ENCODE measurements at places on chromosomes 12 and 14. TPM values are rescaled to one million over a fixed set of nuclear protein-coding genes. Genes with fewer than 3 reads are reported as not detected.

DNA sequence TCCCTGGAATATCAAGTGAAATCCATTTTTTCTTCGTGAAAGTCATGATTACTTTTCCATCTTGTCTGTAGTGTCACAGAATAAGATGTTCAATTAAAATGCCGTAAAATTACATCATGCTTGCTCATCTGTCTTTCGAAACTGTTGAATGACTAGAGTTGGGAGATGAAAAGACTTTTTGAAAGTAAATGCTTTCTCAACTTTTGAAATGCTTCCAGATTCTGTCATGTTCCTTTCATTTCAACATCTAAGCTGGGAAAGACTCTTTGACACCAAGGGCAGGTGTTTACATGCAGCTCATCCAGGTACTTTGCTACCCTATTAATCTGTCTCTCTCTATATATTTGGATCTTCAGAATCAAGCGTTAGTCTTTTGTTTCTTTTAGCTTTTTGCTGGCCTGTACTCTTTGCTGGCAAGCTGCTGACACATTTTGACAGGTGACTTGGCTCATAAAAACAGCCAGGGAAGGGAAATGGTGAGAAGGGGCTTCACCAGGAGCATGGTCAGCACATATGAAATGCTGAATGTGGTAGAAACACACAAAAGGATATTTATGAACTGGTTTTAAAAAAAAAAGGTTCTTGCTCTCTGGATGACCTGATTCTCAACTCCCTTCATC is 77.0 kb upstream of the METAP2 start:
- no peaks in the 10 kb centered on the region for H3K36me3 ChIP-seq
- no peak overlapping the region for H3K4me3 ChIP-seq
- peaks cover 7% of the 10 kb centered on the region for H3K27me3 ChIP-seq
- no peak overlapping the region for H3K27ac ChIP-seq
- H3K4me1 ChIP-seq: peaks cover 5% of the 10 kb centered on the region

DNA sequence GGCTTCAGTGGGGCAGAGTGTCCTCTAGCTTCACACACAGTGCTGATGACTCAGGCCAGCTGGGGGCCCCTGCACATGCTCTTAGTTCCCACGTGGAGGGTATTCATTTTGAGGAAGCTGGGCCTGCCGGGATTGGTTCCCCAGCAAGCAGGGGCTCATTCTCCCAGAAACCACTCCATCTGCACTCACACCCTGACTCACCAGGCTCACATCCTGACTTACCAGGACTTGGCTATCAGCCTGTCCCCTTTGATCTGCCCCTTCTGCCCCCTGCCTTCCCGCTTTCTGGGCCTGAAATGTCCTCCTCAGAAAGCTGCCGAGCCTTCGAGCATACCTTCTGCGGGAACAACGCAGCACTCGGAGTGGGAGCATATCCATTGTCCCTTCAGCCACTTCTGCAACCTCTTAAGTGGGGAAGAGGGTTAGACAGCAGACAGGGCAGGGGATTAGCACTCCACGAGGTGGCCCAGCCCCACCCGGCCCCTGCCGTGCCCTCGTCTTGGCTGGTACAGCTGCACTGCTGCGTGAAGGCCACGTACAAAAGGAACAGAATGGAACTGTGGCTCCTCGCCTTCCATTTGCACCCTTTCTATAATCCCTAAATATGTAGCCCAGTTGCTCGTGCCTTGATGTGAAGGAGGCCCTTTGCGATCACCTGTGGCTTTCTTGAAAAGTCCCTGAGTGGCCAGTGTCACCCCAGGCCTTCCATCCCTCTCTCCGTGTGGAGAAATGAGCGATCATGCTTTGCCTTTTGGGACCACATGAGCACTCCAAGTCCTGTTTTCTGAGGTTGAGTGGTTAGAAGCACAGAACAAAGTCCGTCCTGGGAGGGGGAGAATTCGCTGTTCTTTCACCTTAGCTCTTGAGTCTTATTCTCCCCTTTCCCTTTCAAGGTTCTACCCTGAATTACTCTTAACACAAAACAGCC is 26.1 kb downstream of the TPCN1 start:
- no peak for DNase-seq
- no peak overlapping the region for H3K4me3 ChIP-seq
- peaks cover 38% of the 10 kb centered on the region for H3K36me3 ChIP-seq
- H3K4me1 ChIP-seq: peaks cover 5% of the 10 kb centered on the region

DNA sequence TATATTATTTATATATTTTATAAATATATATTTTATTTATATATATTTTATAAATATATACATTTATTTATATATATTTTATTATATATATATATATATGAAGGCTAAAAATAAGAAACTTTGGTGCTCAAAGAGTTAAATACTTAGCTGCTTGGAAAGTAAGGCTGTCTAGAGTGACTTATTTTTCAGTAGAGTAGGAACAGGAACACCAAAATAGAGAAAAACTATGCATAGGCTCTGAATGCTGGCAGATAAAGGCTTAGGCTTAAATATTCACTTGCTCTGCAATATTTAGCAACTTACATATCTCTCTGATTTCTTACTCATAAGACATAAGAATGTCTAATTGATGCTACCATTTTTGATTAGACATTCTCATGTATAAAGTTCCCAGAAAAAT is 991.2 kb downstream of the VRK1 start:
- H3K4me1 ChIP-seq: peaks cover 27% of the 10 kb centered on the region
- H3K4me3 ChIP-seq: no peak overlapping the region
- DNase-seq: no peak

DNA sequence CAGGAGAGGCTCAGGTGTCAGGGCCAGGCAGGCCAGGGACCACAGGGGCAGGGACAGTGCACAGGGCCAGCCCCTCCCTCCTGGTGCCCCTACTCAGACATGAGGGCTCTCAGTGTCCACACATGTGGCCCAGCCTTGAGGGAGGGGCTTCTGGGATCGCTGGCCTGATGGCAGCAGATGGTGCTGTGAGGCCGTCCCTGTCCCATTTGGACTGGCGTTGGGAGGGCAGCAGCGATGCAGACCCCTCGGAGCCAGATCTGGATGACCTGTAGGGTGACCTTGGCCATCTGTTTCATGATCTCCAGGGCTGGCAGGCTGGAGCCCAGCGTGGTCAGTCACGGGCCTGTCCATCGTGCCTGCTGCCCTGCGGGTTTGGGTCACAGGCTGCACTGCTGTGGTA is 377.6 kb downstream of the TMEM121 start:
- peaks cover 15% of the 10 kb centered on the region for H3K27me3 ChIP-seq
- no peak for DNase-seq
- no peak overlapping the region for H3K27ac ChIP-seq
- no peaks in the 10 kb centered on the region for H3K36me3 ChIP-seq
- no peak overlapping the region for H3K4me3 ChIP-seq

GRCh38 chr12:53538209-53538689 is 31.0 kb upstream of the NPFF start:
- DNase-seq: no peak
- H3K36me3 ChIP-seq: peaks cover 45% of the 10 kb centered on the region
- H3K27ac ChIP-seq: no peak overlapping the region
- no peaks in the 10 kb centered on the region for H3K27me3 ChIP-seq
- H3K4me3 ChIP-seq: no peak overlapping the region
- H3K4me1 ChIP-seq: peaks cover under 1% of the 10 kb centered on the region

GRCh38 chr12:85866986-85867776 is 6.9 kb upstream of the NTS start:
- no peaks in the 10 kb centered on the region for H3K36me3 ChIP-seq
- no peak overlapping the region for H3K4me3 ChIP-seq

DNA sequence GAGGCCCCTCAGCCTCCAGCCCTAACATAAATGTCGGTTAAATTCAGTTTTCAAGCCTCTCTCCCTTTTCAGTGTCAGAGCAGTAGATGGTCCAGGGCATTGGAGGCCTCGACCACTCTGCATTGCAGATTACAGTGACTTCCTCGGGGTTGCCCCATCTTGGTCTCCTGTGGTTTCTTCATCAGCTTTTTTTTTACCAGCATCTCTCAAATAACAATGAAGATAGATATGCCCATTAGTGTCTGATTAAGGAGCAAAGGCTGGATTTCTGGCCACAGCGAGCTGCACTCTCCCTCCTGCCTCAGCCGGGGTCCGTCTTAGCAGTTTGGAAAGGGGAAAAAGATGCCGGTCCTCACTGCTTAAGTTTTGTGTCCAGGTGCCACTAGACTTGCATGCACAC is 49.7 kb downstream of the C14orf132 start:
- H3K4me1 ChIP-seq: no peaks in the 10 kb centered on the region
- no peaks in the 10 kb centered on the region for H3K36me3 ChIP-seq

- DNase-seq: no peak
- no peak overlapping the region for H3K27ac ChIP-seq
- H3K27me3 ChIP-seq: no peaks in the 10 kb centered on the region
- H3K4me1 ChIP-seq: no peaks in the 10 kb centered on the region
- no peak overlapping the region for H3K4me3 ChIP-seq
These were observed 47.8 kb downstream of the HECTD1 start for GRCh38 chr14:31159682-31160296.

GRCh38 chr12:23944067-23944466 is 5.4 kb downstream of the SOX5 start:
- H3K27ac ChIP-seq: no peak overlapping the region
- no peak overlapping the region for H3K4me3 ChIP-seq
- no peaks in the 10 kb centered on the region for H3K36me3 ChIP-seq
- no peaks in the 10 kb centered on the region for H3K27me3 ChIP-seq
- DNase-seq: no peak

DNA sequence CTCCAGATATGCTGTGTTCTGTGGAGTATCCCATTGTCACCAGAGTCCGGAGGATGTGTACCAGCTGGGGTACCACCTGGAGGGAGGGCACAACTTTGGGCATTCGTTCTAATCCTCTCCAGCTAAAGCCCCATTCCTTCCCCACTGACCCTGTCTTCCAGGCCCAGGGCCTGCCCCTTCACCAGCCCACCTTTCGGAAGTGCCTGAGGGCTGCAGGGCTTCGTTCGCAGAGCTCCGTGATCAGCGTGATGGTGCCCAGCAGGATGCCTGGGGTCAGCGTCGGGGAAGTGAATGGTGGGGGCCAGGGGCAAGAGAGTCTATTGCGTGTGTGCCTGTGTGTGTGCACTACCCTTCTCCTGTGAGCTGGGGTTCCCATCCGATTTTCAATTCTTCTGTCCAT is 2.0 kb downstream of the AP1G2 start:
- peaks cover 44% of the 10 kb centered on the region for H3K36me3 ChIP-seq
- DNase-seq: no peak
- H3K27ac ChIP-seq: no peak overlapping the region
- H3K4me1 ChIP-seq: peaks cover 17% of the 10 kb centered on the region
- no peak overlapping the region for H3K4me3 ChIP-seq

DNA sequence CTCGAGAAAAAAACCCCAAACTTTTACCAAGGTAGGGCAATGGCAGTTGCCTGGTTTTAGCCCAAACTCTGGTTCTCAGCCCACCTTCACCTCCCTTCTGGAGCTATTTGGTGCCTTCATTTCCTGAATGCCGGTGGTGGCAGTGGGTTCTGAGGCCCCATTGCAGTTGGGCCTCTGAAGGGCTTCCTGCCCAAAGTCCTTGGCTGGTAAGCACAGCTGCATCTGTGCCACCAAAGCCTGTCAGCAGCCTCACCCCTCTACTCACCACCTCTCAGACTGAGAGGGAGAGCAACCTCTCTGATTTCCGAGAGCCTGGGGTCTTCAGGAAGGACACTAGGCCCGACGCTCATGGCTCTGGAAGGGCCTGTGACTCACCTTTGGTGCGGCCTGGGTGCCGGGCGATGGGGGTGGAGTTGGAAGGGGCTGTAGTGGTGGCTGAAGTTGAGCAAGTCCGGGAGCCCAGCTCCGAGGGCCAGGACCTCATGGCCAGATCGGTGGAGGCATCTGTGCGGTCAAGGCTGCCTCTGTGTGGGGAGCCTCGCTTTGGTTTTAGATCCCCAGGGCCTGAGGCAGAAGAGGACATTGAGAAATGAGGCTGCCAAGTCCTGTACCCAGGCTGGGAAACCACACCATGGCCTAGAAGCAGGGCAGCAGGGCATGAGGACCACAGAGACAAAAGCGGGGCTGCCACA is 38.6 kb upstream of the GPR68 start:
- peaks cover 13% of the 10 kb centered on the region for H3K4me1 ChIP-seq
- H3K36me3 ChIP-seq: peaks cover 86% of the 10 kb centered on the region
- no peaks in the 10 kb centered on the region for H3K27me3 ChIP-seq
- H3K27ac ChIP-seq: no peak overlapping the region
- no peak for DNase-seq
- no peak overlapping the region for H3K4me3 ChIP-seq

DNA sequence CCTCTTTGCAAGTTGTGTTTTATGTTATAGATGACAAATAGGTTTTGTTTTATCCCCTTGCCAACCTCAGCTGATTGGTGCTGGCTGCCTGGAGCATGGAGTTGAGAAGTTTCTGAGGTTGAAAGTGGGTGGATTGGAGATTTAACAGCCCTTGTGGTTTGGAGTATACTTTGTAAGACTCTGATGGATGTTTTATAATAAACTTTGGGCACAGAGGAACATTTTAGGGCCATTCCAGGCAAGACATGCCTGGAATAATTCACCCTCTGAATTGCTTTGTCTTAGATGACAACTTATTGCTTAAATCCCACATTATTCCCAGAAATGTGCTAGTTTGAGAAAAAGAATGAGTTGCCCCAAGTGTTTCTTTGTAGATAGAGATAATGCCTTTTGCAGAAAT is 158.9 kb downstream of the SLC5A8 start:
- no peaks in the 10 kb centered on the region for H3K27me3 ChIP-seq
- no peak overlapping the region for H3K27ac ChIP-seq
- H3K4me3 ChIP-seq: no peak overlapping the region
- H3K36me3 ChIP-seq: no peaks in the 10 kb centered on the region
- DNase-seq: no peak

GRCh38 chr12:104669851-104670337 is 213.1 kb downstream of the CHST11 start:
- peaks cover 20% of the 10 kb centered on the region for H3K36me3 ChIP-seq
- H3K27ac ChIP-seq: peak overlapping the region; percentile 89
- no peak overlapping the region for H3K4me3 ChIP-seq
- H3K27me3 ChIP-seq: no peaks in the 10 kb centered on the region
- peaks cover 63% of the 10 kb centered on the region for H3K4me1 ChIP-seq

- peaks cover 2% of the 10 kb centered on the region for H3K27me3 ChIP-seq
- peak overlapping the region; percentile 2 for H3K27ac ChIP-seq
- no peaks in the 10 kb centered on the region for H3K36me3 ChIP-seq
- DNase-seq: no peak
These were observed 40.5 kb upstream of the PTCSC3 start for GRCh38 chr14:36217027-36217426.

DNA sequence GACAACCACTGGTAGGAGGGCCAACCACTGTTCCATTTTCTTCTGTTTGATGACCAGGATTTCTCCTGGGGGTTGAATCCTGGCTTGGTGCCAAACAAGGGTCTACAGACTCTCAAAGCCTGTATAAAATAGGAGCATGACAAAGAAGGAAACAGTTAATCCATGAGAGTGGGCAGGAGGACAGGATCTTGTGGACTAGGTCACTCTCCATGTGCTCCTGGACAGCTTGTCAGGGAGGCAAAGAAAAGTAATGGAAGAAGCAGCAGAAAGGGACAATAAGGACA is 243.7 kb downstream of the AKAP6 start:
- H3K36me3 ChIP-seq: no peaks in the 10 kb centered on the region
- no peak overlapping the region for H3K4me3 ChIP-seq
- no peak overlapping the region for H3K27ac ChIP-seq
- no peak for DNase-seq
- no peaks in the 10 kb centered on the region for H3K4me1 ChIP-seq

PRKD1 gene
- total RNA-seq: not detected

TAS2R30 gene
- 2.9 TPM for total RNA-seq

CTSG gene
- not detected for total RNA-seq
